ENCODE measurements at places on chromosomes 6 and 20.

- DNase-seq: no peak
Observed at GRCh38 chr6:162907876-162908481, 180.2 kb downstream of the PACRG start.

- no peak for DNase-seq
Observed at GRCh38 chr6:93304505-93304904, 114.9 kb downstream of the EPHA7 start.

DNA sequence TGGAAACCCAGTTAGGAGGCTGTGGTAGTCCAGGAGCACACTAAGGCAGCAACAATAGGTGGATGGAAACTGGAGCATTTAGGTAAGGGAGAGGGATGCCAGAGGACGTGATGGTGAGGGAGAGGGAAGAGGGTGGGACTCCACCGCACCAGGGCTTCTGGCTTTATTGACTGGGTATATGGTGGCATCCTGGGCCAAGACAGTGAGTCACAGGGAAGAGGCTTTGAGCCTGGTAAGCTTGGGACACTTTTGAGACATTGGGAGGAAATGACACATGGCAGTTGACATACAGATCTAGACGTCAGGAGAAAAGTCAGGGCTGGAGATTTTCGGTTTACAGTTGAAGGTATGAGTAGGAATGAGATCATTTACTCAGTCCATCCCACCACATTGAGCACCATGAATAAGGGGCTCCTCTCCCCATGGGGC, 14.9 kb downstream of the NT5E start:
- DNase-seq: no peak

- no peak for DNase-seq
Observed at GRCh38 chr6:143581835-143582480, 70.4 kb upstream of the FUCA2 start.

DNA sequence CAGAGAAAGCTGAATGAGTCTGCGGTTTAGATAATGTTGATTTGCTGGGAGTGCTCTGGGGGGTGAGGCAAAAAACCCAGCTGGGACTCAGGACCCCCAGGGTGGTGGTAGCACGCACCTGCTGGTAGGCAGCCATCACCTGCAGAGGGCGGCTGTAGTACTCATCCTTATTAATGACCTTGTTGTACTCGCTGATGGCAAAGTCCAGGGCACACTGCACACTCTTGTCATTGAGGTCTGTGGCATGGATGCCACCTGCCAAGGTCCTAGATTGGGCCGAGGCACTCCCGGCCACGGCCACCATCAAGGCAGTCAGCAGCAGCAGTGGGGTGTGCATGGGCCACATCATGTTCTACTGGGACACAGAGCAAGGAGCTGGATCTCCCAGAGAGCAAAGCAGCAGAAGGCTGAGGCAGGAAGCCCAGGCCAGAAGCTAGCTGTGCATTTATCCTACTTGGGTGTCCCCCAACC, at the start of gene CST5:
Gene CST5 (minus strand): TSS at position 421 of the 471 bp plus-strand sequence. CDS start 72 bp downstream, at position 349.
- DNase-seq: no peak

GRCh38 chr6:40054602-40055001, 120.3 kb upstream of the MOCS1 start:
- no peak for DNase-seq

DNA sequence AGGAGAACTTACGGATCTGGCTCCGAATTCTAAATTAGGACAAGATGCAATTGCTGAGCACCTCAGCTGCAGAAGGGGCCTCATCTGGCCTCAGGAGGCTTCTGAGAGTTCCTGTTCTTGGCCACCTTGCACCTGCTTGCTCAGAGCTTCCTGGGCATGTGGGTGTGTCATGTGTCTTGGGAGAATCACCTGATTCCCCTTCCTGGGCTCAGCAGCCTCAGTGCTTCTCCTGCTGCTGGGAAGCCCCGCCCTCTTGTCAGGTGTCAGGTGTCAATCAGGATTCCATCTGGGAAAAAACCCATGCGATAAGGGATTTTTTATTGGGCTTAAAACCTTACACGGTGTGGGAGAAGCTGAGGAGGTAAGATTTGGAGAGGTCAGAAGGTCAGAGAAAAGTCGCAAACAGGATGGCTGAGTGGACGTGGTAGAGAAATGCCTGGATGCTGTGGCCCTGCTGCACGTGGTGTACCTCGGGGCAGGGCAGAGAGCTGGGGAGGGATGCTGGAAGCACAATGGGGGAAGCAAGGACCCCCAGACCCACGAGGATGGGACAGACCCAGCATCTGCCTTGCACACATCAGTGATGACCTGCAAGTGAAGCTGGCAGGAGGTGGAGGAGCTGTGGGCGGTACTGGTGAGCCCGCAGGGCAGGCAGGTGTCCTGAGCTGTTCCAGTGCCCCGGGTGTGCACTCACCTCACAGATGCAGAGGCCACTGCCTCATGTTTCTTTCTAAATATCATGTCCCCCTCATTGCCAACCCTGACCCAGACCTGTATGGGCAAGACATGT, 170.8 kb downstream of the CDH4 start:
- no peak for DNase-seq

- DNase-seq: no peak
Observed at GRCh38 chr6:134520181-134521115, 202.5 kb upstream of the SGK1 start.

DNA sequence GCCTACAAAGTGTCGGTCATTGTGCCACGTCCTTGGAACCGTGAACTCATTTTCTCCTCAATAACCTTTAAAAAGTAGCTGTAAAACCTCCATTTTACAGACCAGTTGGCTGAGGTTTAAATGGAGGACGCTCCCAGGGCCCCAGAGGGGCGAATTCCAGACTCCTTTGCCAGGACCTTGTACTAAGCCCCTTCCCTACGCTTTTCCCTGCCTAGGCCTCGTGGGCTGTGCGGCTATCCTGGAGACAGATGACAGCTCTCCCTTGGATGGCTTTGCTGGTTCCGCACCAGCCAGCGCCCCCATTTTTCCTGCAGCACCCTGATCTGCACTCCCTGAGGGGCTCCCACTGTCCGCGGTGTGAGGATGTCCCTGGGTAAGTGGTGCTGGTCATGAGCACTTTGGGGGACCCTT, 12.1 kb upstream of the SNHG17 start:
- no peak for DNase-seq

- no peak for DNase-seq
Observed at GRCh38 chr6:116528133-116528532, 16.7 kb downstream of the CALHM5 start.

GRCh38 chr6:114997813-114998292, 655.0 kb upstream of the HS3ST5 start:
- DNase-seq: peak; percentile 6

DNA sequence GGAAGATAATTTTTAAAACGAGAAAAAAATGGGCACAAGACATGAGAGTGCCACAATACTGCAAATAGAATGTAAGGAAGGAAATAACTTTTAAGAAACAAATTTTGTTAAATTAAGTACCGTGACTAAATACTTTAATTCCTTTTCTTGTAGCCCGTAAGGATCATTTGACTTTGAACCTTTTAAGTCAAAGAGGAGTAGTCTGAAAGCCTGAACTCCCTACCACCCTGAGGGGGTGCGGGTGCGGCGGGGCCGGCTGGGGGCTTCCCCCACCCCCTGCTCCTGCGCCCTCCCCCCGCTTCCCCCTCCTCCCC, 231 bp upstream of the PHACTR2 start:
- DNase-seq: no peak

- no peak for DNase-seq
Observed at GRCh38 chr6:22828179-22829062, 259.1 kb downstream of the HDGFL1 start.
